ENCODE measurements at places on chromosomes 6 and 20. TPM values are rescaled to one million over a fixed set of nuclear protein-coding genes. Genes with fewer than 3 reads are reported as not detected.
A peak's percentile ranks its signal among the peaks of the same experiment; 100 is the strongest.

HCK gene
- polyA plus RNA-seq: 2.6 TPM

KCNK15 gene
- not detected for polyA plus RNA-seq

KCNK16 gene
- polyA plus RNA-seq: not detected

CLPSL1 gene
- polyA plus RNA-seq: 0.72 TPM

CALHM6 gene
- 2.7 TPM for polyA plus RNA-seq

PRR18 gene
- 0.21 TPM for polyA plus RNA-seq

NHSL1 gene
- 10.1 TPM for polyA plus RNA-seq

CTAGE9 gene
- polyA plus RNA-seq: not detected

RIPPLY2 gene
- not detected for polyA plus RNA-seq

- no peak for DNase-seq
Observed at GRCh38 chr6:32151863-32152768, at the start of gene PRRT1. Gene PRRT1, minus strand, starts transcription at chr6:32151939. Its CDS starts 112 bp downstream, at chr6:32151827.

- no peak for DNase-seq
Observed at GRCh38 chr6:8085053-8085511, 17.3 kb downstream of the EEF1E1 start.

DNA sequence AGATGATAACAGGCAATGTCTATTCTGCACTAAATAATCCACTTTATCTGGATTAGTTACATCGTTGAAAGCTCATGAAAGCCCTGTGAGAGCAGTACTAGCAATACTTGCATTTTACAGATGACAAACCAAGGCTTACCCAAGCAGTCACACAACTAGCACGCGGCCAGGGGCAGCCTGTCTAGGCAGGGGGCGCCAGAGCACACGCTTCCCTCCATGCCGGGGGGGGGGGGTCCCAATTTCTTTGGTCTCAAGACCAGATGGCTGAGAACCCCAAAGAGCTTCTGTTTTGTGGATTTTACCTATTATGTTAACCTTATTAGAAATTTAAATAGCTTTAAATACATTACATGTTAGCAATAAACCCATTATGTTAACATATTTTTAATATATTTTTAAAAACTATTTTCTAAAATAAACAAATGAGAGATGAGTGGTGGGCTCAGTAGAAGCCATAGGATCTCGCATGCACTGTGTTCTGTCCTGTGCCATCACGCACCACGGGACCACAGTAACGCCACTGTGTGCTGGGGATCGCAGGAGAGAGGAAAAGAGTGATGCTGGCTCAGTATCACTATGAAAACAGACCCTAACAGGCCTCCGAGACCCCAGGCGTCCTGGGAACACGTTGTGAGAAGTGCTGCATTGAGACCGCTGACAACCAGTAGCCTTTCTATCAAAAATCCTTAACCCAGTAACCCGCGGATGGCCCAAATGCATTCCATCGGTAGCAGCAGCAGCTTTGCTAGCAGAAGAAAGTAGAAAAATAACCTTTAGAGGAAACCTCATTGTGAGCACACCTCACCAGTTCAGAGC lies 5.3 kb upstream of the PRR18 start:
- no peak for DNase-seq

DNA sequence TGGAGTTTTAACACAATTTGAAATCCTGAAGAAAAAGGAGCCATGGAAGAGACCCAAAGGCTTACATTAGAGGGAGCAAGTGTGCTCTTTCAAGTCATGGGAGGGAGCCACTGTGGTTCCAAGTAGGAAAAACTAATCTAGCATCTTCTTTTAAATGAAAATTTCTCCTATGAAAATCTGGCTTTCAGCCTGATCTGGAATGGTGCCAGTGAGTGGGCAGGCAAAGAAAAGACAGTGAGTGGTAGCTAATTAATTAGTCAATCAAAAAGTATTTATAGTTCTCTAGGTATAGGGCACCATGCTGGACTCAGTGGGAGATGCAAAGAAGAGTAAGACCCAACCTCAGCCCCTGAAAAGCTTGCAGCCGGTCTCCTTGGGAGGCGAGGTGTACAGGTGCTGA lies 21.9 kb downstream of the CAP2 start:
- DNase-seq: no peak

GRCh38 chr6:46998436-46999017 lies 43.6 kb downstream of the ADGRF1 start:
- DNase-seq: no peak

DNA sequence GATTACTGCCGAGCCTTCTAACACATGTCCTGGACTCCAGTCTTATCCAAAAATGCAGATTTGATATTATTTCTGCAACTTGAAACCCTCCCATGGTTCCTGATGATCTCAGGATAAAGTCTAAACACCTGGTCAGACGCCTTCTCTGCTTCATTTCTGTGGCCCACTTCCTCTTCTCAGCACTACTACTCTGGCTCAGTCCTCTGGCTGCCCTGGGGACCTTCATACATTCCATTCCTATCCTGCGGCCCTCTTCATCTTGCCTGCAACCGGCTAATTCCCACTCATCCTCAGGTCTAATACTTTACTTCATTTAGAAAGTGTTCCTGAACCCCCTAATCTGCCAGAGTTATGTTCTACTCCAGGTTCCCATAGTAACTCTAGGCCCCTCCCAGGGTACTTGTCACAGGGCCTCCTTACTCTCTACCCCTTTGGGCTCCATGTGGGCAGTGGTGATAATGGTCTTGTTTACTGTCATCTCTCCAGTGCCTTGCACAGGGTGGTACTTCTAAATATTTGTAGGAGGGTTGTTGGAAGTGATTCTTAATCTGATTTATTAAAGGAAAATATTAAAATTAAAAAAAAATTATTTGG lies 18.9 kb downstream of the MAN1A1 start:
- DNase-seq: no peak

DNA sequence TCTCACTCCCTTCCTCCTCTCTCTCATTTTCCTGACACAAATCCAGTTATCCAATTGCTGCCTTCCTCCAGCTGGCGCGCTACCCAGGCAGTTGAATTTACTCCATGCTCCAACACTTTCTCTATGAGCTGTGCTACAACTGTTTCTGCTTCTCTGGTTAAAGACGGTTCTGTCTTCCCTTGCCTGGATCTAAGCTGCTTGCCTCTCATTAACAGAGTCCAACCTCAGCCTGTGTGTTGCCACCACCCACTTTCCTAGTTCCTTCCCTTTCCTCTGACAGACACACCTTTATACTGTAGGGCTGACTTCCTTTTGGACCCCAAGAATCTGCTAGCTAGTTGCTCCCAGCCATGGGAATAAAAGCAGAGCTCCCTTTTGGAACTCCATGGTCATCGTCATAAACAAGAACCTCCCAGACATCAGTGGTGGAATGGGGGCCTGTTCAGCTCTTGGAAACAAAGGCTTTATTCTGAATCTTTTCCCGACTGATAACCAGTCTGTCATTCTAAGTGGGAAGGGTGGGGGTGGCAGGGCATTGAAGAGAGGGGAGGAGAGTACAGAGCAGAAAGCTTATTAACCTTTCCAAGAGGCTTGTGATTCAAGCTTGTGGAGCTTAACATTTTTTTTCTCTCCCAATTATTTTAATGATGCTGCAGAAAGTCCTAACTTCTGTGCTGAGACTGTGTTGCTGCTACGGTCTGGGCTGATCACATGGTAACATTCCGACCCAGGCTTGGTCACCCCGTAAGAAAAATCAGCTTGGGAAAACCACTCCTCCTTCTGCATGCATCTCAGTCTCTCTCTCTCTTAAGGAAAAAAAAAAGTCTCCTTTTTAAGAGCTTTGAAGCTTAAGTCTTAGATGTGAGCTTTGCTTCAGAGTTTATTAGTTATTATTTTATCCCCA lies 31.3 kb upstream of the BMP2 start:
- no peak for DNase-seq

DNA sequence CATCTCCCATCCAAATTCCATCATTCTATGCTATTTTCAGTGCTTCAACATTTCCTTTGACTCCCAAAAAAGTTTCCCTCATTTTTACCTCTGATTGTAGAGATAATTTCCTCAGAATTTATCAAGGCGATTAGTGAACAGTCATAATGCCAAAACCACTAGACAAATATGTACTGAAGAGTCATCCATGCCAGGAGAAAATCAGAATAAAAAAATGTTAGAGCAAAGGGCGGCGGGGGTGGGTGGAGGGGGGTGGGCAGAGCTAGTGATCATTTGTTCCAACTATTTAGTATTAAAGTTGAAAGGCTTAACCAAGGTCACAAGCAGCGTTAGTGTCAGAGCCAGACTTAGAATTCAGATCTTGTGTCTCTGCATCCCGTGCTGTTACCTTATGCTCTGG lies 5.3 kb upstream of the ADGRF5 start:
- no peak for DNase-seq

DNA sequence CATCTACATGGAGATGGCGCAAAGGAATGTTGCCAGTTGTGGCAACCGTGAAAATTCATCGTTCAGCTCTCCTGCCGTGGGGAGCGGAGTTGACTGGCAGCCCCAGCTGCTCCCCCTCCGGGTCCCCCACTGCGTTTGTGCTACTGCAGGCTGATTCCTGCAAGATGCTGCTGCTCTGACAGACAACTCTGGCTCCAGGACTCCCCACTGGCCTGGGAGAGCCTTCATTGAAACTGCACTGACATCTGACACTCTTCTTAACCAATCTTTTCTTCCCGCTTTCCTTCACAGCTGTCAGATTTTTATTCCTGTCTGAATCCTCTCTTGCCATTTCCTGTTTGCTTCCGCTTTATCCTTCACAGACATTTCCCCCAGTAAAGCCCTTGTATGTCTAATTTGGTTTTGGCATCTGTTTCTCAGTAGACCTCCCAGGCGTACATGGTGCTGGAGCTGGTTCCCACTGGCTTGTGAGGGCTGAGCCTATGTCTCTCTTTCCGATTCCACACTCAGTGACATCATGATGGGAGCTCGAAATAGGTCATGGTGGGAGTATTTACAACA lies 9.5 kb upstream of the ATRN start:
- DNase-seq: no peak

DNA sequence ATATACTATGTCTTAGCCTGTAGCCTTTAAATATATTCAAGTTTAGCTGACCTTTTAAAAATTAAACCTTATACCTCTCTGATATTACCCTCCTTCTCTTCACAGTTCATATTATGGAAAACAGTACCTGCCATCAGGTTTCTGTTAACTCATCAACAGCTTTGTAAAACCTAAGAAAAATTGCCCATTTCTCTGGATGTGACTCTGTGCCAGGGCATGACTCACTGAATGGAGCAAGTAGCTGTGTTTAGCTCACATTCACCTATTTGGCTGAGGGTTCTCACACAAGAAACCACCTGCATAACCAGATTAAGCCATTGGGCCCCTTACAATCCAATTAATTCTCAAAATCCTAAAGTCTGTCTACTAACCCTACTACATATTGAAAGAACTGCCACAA lies 678.8 kb upstream of the MARCKS start:
- no peak for DNase-seq

- no peak for DNase-seq
Observed at GRCh38 chr6:79167931-79168694, 66.4 kb downstream of the HMGN3 start.

DNA sequence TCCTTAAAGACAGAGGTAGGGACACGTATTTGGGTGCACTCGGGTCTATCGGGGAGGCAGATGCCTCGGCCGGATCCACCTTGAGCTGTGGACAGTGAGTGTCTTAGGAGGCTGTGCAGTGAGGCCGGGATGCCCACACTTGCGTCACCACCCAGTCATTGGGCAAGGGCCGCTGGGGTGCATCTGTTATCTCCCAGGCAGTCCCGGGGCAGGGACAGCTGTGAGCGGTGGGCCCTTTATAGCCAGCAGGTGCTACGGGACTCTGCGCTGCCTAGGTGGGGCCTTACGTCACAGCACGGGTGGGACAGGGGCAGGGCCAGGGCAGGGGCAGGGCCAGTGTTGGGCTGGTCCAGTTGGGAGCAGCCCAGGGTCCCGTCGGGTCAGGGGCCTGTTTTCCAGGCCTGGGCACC lies 689 bp upstream of the COL20A1 start:
- DNase-seq: no peak

DNA sequence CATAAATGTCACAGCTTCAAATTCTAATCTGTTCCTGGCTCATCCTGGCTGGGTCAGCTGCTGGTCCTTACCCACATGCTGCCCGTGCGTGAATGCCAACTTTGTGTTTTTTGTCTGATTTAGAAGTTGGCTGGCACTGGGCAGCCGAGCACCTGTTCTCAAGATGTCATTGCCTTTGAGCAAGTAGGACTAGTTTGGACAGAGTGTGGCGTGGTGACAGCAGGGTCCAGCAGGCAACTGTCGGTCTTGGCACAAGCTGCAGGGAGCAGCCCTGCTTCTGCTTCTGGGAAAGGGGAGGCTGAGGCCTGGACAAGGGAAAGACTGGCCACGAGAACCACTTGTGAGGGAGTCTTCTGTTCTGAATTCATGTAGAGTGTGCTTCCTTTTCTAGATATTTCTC lies 26.4 kb upstream of the ADRM1 start:
- no peak for DNase-seq

DNA sequence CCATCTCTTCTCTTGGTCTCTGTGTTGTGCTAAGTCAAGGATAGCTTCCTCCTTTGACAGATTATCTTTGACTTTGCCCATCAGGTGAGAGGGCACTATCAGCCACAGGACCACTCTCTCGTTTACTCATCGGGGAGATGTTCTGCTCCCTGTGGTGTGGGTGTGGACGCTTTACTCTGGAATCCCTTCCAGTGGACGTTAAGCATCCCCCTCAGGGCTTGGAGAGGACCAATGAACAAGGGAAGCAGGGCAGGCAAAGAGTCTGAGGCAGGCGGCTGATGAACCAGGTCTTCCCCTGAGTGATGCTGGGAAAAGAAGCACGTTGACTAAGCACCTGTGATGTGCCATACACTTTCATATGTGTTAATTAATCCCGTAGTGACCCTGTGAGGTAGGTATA lies 21.0 kb upstream of the RNF24 start:
- DNase-seq: no peak

DNA sequence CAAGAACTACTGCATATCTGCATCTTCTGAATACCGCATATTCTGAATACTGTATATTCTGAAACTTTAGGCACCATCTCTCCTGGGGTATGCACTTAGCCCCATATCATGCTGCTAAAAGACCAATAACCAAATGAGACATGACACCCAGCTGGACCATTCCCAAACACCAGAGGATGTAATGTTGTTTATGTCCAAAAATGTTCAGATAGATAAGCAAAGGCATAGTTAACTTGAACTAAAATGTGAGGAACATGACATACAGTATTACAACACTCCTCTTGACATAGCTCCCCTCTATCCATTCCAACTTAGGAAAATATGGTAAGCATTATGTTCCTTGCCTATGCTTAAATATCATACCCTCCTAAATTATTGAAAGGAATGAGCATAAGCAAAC lies 127.3 kb downstream of the TENT5A start:
- DNase-seq: no peak

- DNase-seq: no peak
Observed at GRCh38 chr6:37365791-37366190, 12.0 kb downstream of the RNF8 start.

DNA sequence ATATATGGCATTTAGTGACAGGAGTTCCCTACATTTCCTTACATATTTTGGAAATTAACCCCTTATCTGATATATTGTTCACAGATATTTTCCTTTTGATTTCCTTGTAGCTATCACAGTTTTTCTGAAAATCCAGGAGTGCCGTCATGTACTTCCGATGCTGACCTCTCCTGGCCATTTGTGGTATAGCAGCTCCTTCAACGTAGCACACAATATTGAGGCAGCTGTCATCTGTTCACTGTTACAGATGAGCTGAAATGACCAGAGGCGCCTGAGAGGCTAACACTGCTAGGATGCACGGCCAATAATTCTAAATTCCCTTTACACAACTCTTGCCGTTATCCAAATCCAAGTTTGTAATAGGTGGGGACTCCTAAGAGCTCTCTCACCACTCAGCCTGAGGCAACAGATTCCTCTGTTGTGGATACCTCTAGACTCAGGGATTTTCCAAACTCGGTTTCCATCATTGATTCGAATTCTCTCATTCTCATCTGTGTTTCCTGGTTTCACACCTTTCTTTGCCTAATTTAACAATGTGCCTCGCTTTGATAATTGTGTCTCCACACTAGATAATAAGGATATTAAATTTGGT lies 53.0 kb downstream of the MMUT start:
- DNase-seq: peak; percentile 67

GRCh38 chr20:2108987-2109386 lies 7.4 kb downstream of the STK35 start:
- no peak for DNase-seq
